Activated naive CD4-positive, alpha-beta T cell (primary cell): ENCODE measurements at places on chromosomes 13 and 19.

DNA sequence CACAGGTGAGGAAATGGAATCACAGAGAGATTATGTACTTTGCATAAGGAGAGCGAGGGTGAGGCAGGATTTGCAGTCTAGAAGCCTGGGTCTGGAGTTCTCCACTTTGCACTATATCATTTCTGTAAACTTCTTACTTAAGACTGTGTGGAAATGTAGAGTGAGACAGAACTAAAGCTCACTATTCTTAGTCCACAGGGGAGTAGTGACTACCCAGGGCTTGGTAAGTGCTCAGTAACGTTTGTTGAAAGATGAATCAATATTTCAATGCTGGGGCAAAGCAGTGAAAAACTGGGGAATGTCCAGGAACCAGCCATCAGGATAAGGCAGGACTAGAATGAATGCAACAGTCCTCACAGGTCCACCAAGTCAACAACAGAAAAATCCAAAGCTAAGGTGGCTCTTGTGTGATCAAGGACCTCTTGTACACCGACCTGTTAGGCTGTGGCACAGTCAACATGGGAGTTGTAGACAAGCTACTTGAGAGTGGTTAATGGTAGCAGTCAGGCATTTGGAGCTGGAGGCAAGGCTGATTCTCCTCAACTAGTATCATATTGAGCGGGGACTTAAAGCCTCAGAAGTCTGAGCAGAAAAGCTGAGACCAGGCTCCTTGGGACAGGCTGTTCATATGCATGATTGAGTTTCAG is 929 bp upstream of the TNFSF13B start:
- DNase-seq = no peak

DNA sequence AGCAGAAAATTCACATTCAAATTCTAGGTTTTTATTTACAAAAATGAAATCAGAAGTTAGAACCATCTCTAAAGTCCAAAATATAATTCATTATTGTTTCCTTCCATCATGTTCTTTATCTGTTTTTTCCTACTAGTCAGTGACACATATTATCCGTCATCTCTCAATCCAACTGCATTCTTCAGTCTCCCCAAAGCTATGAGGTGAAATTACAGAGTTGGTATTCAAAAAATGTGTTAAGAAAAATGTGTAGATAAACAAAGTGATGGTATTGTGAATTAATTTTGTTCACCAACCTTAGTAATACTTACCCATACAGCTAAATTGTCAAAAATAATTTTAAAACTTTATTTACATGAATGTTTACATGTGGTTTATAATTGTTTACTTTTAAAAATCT is 448.7 kb upstream of the MIR17HG start:
- no peak for DNase-seq

DNA sequence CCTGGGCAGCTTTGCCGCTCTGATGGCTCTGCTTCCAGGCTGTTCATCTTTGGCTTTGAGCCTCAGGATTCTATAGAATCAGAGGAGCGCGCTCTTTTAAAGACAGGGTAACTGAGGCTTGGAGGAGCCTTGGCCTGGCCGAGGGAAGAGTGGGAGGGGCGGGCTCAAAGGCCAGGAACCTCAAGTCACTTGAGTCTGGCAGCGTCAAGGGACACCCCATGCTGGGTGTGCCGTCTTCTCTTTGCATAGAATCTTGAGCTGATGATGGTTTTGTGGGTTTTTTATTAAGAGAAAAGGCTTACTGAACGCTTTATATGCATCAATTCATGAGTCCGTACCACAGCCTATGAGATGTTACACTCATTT is 1.1 kb downstream of the PGLS start:
- DNase-seq = no peak

GRCh38 chr13:95289020-95289444 is 12.2 kb downstream of the ABCC4 start:
- DNase-seq = no peak

DNA sequence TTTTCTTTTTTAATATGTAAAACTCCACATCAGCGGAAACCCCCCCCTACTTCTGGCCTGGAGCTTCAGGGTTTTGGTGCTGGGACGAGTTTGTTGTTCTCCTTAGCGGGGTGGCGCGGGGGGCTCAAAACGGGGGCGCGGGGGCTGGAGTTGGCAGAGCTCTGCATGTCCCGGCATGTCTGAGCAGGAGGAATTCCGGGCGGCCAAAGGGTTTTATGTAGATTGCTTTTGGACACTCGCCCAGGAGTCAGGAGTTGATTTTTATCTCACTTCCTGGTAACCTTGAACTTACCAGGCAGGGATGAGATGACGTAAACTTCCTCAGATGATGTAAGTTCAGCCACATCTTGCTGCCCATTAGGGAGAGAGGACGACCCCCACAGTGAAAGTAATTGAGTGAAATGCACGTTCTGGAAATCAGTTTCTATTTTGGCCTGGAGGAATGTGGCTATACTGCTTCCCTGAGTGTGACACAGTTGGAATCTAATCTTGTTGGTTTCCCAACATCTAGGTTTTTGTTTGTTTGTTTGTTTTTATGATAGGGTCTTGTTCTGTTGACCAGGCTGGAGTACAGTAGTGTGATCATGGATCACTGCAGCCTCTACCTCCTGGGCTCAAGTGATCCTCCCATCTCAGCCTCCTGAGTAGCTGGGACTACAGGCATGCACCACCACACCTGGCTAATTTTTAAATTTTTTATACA is 21.0 kb upstream of the GDF15 start:
- no peak for DNase-seq

GRCh38 chr13:20672772-20673171 is 30.7 kb upstream of the IL17D start:
- DNase-seq = no peak

- DNase-seq = no peak
These were observed 1.4 kb upstream of the GPR183 start for GRCh38 chr13:99308471-99309087.

GRCh38 chr19:7965921-7966665 is 22.6 kb upstream of the TIMM44 start:
- no peak for DNase-seq

DNA sequence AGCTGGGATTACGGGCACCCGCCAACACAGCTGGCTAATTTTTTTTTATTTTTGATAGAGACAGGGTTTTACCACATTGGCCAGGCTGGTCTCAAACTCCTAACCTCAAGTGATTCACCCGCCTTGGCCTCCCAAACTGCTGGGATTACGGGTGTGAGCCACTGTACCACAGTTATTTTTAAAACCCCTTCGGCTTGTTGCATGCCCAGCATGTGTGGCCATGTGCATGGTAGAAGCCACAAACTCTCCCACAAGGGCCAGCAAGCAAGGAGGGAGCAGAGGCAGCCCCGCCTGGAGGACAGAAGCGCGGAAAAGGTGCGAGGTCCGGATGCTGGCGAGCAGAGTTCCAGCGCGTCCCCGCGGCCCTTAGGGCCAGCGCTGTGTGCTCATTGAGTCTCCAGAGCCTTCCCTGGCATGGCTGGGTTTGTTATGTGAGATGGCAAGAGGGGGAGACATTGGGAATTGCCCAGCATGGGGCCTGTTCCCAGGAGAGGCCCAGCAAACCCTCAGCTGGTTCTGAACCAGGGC is 12.9 kb downstream of the THOP1 start:
- DNase-seq = no peak

- no peak for DNase-seq
These were observed 3.0 kb upstream of the CYP4F12 start for GRCh38 chr19:15669891-15670290.

- DNase-seq = peak; percentile 69
These were observed 2.9 kb upstream of the C19orf85 start for GRCh38 chr19:55467236-55468053.

GRCh38 chr19:1360818-1361461 is 22.8 kb upstream of the NDUFS7 start:
- DNase-seq = no peak

DNA sequence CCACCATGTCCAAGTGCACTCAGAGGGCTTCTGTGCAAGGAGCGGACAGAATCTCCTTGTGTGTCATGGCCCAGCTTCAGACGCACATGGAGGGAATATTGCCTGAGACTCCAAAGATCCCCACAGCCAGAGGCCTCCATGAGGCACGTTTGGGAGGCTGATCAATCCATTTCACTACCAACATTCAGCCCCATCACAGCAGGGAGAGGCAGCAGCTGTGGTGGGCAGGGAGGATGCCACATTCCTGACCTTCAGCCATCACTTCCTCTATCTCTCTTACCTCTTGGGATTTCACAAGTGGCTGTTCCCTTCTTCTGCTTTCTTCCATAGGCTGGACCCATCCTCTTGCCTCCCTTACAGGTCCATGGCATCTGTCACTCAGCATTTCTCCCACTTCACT is 82.4 kb upstream of the MBNL2 start:
- no peak for DNase-seq

GRCh38 chr19:30395283-30395682 is 23.1 kb downstream of the ZNF536 start:
- DNase-seq = no peak

GRCh38 chr13:90792335-90792734 is 555.2 kb upstream of the MIR17HG start:
- DNase-seq = no peak

GRCh38 chr13:67258482-67258881 is 28.3 kb upstream of the PCDH9 start:
- DNase-seq = no peak
